ENCODE measurements at places on chromosomes 1 and 21.

DNA sequence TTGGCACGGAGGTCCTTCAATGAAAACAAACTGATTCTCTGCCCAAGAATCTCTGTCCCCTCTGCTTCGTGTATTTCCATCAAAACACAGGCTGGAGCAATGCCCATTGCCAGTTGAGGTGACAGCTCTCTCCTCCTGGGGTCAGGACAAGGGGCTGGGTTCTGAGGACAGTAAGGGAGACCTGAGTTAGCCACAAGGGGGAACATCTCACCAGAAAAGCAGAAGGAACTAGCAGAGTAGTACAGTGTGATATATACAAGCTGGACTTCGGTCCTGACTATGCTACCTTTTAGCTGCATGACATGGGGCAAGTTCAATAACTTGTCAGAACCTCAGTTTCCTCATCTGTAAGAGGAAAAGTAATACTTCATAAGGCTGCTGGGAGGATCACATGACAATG, 50.3 kb downstream of the SYT2 start:
- DNase-seq, result no peak

- DNase-seq, result no peak
These were observed 242.3 kb downstream of the PBX1 start for GRCh38 chr1:164801246-164801731.

GRCh38 chr1:16405441-16405840, 31.8 kb downstream of the SPATA21 start:
- no peak for DNase-seq

- no peak for DNase-seq
These were observed 3.0 kb downstream of the TMPRSS3 start for GRCh38 chr21:42392731-42393442.

- no peak for DNase-seq
These were observed 15.4 kb upstream of the SELENON start for GRCh38 chr1:25784575-25785051.

- no peak for DNase-seq
These were observed 217.0 kb downstream of the S1PR1 start for GRCh38 chr1:101453844-101454243.

GRCh38 chr1:17877896-17878295, 122.8 kb downstream of the ACTL8 start:
- no peak for DNase-seq

Measured in endothelial cell (in vitro differentiated cells).